ENCODE measurements at places on chromosomes 4 and X.

GRCh38 chr4:155433636-155434360 is 57.0 kb upstream of the MAP9 start:
- ATAC-seq = no peak

DNA sequence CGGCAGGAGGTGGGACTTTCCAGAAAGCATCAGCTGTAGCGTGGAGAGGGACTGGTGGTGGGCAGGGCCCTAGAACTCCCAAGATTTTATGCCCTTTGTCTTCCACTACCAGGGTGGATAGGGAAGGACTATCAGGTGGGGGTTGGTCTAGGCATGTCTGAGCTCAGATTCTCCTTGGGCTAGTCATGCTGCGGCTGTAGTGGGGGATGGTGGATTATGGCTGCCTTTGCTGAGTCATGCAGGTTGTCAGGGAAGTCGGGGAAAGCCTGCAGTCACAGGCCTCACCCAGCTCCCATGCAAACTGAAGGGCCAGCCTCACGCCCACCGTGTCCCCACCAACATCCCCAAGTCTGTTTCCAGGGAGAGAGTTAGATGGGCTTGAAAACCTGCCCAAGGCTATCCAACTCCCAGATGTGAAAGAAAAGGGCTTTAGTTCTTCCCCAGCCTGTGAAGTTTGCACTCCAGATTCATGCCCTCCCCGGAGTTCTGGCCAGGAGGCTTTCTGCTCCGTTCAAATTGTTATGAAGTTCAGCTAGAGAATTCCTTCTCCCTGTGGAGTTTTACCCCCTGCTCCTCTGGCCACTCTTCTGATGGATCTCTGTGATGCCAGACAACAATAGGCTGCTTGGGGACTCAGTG is 13.4 kb upstream of the MEPE start:
- ATAC-seq = no peak

- no peak for ATAC-seq
These were observed 180.4 kb downstream of the SPATA18 start for GRCh38 chr4:52231526-52231925.

DNA sequence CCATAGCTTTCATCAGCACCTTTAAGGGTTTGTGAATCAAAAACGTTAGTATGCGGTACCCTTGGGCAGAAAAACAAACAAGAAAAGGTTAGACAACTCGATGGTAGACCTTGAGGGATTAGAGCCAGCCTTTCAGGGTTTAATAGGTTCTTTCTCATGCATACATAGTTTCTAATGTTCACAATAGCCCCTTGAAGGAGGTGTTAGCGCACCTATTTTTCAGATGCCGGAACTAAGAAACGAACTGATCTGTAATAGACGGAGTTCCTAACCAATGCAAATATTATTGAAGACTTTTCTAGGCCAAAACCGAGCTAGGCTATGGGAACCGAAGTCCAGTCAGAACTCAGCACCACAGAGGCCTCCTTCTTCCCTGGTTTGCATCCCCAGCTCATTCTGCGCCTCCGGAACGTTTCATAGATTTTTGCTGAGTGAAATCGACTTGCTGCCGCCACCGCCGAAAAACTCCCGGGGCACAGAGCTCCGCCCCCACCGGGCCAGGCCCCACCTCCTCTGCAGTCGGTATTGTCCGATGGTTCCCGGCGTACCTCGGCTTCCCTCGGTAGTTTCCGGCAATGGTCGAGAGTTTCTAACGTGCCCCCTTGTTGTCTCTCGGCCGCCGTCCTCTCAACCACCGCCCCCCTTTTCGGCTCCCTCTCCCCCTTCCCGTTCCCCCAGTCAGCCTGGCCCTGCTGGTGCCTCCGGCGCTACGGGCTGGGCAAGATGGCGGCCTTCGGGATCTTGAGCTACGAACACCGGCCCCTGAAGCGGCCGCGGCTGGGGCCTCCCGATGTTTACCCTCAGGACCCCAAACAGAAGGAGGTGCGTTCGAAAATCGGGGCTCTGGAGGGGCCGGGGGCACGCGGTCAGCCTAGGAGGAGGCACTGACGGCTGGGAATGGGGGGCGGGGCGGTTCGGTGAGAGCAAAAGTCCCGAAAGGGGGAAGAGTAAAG is at the start of gene MED12:
Gene MED12, plus strand, starts transcription at position 565 of the 953 bp plus-strand sequence. Its CDS starts 159 bp downstream, at position 724.
- peak; percentile 97 for ATAC-seq

- no peak for ATAC-seq
These were observed 3.7 kb downstream of the C4orf54 start for GRCh38 chr4:99653916-99654315.

DNA sequence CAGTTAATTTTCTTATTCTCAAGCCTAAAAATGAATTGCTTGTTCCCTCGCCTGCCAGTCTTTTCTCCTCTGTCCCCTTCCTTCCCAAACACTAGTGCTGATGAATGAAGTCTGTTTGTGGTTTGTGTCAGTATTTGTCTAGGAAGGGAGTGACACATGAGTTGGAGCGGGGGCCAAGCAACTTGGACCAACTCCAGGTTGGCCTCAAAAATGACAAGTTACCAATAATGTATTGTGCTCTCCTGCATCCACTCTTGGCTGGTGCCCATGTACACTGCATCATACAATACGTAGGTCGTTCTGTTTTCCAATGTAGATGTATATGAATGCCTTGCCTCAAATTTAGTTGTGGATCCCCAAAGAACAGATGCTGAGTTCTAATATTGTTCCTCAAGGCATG is 223.0 kb upstream of the GPC4 start:
- ATAC-seq = no peak

GRCh38 chrX:40061871-40062524 is 35.8 kb downstream of the BCOR start:
- no peak for ATAC-seq

GRCh38 chr4:113773014-113773413 is 11.5 kb upstream of the CAMK2D start:
- ATAC-seq = no peak

GRCh38 chrX:21698272-21698671 is 40.1 kb upstream of the KLHL34 start:
- no peak for ATAC-seq

DNA sequence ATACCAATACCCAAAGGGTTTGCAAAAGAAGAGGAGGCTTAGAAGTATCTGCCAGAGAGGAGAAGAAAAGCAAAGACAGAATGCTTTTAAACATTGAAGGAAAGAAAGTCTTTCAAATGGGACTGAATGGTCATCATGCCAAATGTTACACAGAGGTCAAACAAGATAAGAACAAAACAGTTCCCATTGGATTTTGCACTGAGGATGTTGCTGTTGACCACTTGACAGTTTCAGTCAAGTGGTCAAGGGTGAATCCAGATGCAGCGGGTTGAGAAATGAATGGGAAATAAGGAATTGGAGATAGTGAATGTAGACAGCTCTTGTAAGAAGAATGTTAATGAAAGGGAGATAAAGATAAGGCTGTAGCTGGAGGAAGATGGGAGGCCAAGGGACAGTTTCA is 64.8 kb upstream of the FGG start:
- ATAC-seq = no peak

GRCh38 chr4:47703008-47703407 is 134.9 kb downstream of the CORIN start:
- ATAC-seq = no peak

DNA sequence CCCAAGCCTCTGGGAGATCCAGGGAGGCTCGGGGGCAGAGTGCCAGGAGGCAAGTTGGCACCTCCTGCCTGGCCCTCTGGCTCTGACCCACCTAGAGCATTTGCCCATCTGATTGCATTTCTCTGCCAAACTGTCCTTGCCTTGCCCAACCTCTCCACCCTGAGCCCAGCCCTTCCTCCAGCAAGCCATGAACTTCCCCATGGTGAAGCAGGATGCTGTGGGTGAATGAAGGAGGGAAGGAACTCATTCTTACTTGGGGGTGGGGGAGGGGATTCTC is 9.3 kb upstream of the CNGA2 start:
- no peak for ATAC-seq

DNA sequence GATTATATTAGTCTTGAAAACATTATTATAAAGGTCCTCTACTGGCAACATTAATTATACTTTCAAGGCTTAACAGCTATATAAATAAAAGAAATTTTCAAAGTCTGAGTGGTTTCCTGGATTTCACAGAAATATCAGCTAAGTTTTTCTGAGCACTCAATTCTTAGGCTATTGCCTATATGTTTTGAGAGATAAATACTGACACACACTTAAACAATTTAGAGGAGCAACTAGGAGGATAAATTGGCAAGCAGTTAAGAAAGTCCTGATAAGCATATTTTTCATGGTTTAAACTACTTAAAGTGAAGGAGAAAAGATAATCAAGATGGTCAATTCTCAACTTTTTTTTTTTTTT is 2.7 kb upstream of the MGARP start:
- no peak for ATAC-seq

DNA sequence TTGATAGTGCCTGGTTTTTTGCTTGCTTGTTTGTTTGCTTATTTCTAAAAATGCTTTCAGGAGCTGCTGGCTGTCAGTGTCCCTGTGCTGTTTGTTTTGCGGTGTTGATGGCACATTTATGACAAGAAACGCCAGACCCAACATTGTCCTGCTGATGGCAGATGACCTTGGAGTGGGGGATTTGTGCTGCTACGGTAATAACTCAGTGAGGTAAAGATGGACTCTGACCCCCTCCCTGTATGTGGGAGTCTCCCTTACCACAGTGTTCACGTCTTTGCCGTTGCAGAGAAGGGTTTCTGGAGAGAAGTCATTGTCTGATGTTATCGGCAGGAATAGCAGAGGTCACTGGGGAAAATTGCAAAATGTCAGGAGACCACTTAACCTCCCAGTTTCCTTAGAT is at the start of gene ARSH:
Gene ARSH, plus strand, starts transcription at position 52 of the 400 bp plus-strand sequence. Its CDS starts 67 bp downstream, at position 119.
- ATAC-seq = no peak

- no peak for ATAC-seq
These were observed 13.8 kb downstream of the PCDH10 start for GRCh38 chr4:133162941-133163340.

- no peak for ATAC-seq
These were observed 50.8 kb downstream of the WWC2 start for GRCh38 chr4:183149616-183150539.

DNA sequence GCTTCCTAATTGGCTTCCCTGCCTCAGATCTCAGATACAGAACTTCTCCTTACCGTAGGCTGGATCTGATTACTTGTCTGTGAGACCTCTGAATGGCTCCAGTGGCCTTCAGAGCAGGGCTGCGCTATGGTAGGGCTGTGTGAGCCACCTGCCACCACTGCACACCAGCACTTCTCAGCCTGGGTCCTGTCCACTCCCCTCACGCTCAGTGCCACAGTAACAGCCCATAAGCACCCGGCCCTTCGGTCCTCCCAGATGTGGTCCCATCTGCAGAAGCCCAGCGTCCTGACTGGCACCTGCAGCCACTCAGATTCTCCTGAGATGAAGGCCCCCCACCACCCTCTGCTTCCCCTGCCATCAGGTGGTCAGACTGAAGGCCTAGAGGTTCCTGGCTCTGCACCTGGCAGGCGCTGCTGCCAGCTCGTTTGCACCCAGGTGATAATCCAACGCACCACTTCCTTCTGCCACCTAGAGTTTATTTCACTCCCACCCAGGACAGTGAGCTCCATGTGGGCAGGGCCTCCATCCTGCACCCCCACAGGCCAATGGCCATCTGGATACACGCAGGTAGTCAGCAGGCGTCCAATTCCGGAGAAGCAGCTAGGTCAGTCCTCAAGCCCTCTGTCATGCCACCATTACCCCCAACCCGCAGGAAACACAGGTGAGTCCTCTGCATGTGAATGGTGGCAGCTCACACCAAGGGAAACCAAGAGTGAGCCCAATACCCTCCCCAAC is 5.4 kb downstream of the WDR1 start:
- no peak for ATAC-seq

GRCh38 chr4:57094832-57095223 is 15.4 kb downstream of the IGFBP7 start:
- no peak for ATAC-seq

DNA sequence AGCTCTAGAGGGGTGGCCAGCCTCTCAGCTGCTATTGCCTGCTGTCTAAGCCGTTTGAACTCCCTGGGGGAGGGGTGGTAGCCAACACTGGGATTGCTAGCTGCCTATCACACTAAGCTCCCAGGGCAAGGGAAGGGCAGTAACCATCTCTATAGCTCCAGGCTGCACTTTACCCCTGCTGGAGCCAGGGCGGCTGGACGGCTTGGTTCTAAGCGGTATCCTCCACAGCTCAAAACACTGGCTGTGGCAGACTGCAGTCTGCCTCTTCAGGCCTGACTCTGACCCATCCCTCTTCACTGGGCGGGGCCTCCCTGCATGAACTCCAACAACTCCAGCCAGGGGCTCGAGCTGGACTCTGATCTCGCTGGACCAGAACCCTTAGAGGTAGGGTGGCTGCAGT is 55.3 kb upstream of the GNRHR start:
- no peak for ATAC-seq

- no peak for ATAC-seq
These were observed 192.7 kb downstream of the CBR4 start for GRCh38 chr4:168817370-168817769.

GRCh38 chrX:68424719-68425118 is 8.6 kb downstream of the OPHN1 start:
- no peak for ATAC-seq

- ATAC-seq = peak; percentile 77
These were observed 60.2 kb upstream of the HS3ST1 start for GRCh38 chr4:11488657-11489452.
